Epithelial cell of prostate (primary cell): ENCODE measurements at places on chromosomes 3 and 15.

GRCh38 chr3:124553178-124553577, 177.1 kb upstream of the UMPS start:
- no peak for DNase-seq

GRCh38 chr3:107643038-107643883, 120.5 kb downstream of the BBX start:
- DNase-seq = no peak

DNA sequence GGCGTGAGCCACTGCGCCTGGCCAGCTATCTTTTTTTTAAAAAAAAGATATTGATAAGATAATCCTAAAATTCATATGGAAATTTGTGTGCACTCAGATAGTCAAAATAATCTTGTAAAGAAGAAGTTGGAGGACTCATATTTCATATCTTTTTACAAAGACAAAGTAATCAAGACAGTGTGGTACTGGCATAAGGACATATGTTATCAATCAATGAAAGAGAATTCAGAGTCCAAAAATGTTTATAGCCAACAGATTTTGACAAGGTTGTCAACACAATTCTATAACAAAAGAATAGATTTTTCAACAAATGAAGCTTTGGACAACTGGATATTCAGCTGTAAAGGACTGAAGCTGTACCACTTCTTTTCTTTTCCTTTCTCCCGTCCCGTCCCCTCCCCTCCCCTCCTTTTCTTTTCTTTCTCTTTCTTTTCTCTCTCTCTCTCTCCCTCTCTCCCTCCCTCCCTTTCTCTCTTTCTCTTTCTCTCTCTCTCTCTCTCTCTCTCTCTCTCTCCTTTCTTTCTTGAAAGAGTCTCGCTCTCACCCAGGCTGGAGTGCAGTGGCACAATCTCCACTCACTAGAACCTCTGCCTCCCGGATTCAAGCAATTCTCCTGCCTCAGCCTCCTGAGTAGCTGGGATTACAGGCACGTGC, 126.8 kb downstream of the GSK3B start:
- DNase-seq = no peak

- no peak for DNase-seq
Observed at GRCh38 chr3:147187687-147188086, 218.7 kb downstream of the ZIC4 start.

- no peak for DNase-seq
Observed at GRCh38 chr3:46717447-46718231, at the start of gene PRSS50. Gene PRSS50, minus strand, starts transcription at chr3:46717869. Its CDS starts 45 bp downstream, at chr3:46717824.

- DNase-seq = no peak
Observed at GRCh38 chr3:55124371-55124770, 196.5 kb upstream of the LRTM1 start.

DNA sequence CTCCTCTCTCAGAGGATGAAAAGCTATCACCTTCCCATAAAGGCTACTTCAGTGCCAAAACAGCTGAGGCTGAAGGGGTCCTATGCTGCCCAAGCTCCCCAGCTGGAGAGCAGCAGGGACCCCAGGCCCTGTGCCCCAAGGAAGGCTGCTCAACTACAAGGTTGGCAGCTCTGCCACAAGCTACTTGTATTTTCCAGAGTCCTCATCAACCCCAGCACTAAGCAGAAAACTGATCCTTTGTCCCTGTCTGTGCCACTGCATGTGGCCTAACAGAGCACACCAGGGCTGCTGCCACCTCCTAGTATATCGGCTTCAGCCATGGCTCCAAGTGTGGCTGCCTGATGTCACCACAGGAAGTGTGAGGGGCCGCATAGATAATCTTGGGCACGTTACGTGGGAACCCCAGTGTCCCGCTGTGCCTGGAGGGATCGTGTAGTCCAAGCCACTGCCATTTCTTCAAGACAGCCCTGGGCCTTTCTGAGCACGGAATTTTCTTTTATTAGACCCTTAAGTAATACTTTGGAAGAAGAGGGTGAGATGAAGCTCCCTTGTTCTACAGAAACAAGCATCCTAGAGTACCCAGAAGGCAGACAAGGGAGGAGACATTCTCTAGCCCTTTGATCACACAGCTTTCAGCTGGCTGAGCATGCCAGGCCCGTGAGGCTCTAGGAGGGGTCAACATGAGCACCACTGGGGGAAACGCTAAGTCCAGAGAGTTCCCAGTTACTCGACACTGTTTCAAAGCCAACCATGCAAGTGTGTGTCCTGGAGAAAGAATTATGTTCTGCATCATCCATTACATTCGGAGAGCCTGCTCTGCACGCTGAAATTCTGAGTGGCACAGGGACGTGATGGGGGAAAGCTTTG, 60.7 kb downstream of the CAPN7 start:
- DNase-seq = no peak

- DNase-seq = no peak
Observed at GRCh38 chr15:95429345-95429744, 901.2 kb upstream of the NR2F2 start.

- no peak for DNase-seq
Observed at GRCh38 chr3:72279631-72280041, 494.7 kb upstream of the PROK2 start.

DNA sequence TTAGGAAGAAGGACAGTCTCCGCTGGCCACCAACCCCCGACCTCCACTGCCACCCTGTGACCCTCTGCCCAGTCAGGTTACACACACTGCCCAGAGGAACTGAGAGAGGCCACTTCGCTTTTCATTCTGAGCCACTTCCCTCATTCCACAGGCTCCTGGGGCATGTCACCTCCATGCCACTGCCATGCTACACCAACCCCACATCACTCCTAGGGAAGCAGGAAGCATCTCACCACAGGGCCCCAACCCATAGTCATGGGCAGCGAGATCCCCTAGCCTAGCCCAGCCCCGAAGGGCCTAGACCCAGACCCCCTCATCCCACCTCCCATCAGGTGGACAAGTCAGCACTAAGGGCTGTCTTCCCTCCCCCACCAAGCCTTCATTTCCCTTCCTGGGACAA, 1.4 kb downstream of the PLCB2 start:
- DNase-seq = no peak

- no peak for DNase-seq
Observed at GRCh38 chr3:34650131-34650530, 851.7 kb downstream of the PDCD6IP start.

DNA sequence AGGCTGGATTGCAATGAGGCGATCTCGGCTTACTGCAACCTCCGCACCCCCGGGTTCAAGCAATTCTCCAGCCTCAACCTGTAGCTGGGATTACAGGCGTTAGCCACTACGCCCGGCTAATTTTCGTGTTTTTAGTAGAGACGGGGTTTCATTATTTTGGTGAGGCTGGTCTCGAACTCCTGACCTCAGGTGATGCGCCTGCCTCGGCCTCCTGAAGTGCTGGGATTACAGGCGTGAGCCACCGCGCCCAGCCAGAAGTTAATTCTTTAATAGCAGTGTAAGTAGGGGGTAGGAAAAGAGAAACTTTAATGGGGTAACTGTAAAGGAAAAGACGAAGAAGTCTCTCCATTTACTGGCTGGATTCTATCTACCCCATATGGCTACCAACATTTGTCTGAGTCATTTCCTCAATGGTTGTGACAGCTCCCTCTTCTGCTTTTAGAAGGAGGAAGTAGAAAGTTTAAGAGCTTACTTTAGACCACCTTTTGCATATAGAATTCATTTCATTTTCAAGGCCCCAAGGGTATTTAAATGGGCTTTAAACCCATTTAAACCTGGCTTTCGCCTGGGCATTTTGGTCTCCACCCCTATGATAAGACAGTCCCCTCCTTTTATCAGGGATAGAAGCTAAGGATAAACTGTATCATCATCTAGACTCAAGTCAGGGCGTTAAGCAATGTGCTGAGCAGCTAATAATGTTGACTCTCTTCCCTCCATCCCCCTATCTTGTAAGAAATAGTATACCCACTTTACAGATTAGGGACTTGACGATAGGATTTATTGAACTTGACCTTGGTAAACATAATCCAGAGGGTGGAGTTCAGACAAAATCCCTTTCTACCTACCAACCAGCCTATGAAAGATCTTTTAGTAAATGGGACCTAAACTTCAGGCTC, 1.1 kb upstream of the CDV3 start:
- no peak for DNase-seq

DNA sequence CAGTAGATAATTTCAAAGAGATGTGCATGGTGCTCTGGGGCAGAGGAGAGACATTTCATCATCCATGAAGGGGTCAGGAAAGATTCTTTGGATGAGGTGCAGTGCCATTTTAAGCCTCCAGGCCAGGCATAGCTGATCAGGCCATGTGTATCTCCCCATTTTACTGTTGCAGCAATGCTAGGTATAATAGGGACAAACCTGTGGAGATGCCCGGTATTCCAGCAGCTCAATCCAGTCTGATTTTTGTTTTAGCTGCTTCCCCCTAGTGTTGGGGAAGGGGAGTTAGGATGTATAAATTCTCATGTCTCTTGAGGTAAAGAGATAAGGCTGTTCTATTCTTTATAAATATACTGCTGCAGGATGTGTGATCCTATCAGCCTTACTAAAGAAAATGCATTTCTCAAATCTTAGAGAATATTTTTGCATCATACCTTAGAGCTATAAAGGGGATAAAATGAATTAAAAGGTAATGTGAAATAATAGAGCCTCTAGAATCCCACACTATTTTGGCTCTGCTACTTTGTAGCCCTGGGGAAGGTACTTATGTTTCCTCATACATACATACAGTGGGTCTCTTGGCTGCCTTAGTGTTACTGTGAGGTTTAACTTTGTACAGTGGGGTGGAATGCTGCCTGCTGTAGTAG, 5.2 kb downstream of the CDV3 start:
- no peak for DNase-seq

- DNase-seq = no peak
Observed at GRCh38 chr3:46849686-46850467, 13.4 kb downstream of the MYL3 start.

DNA sequence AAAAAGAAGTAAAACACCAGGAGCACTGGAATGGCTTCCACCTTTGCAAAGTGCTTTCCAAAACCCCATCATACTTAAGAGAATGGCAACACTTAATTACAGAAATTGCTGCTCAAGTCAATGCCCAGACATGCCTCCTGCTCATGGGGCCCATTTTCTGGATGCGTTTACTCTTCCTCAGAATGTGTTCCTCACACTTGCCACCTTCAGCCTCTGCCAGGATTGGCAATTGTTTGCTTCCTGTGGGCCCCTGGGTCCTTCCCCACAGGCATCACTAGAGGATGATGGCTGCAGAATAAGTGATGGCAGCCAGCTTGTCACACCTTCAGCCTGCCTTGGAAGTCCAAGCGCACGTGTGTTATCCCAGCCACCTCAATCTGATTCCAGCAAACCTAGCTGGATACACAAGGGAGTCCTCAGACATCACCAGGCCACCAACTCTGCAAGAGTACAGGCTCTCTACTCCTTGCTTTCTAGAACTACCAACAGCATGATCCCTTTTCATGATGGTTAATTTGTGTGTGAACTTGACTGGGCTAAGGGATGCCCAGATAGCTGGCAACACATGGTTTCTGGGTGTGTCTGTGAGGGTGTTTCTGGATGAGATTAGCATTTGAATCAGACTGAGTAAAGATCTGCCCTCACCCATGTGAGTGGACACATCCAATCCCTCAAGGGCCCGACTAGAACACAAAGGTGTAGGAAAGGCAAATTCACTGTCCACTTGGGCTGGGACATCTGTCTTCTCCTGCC, 4.9 kb upstream of the NUP210 start:
- DNase-seq = no peak

GRCh38 chr3:17749281-17749680, 6.8 kb upstream of the TBC1D5 start:
- no peak for DNase-seq

DNA sequence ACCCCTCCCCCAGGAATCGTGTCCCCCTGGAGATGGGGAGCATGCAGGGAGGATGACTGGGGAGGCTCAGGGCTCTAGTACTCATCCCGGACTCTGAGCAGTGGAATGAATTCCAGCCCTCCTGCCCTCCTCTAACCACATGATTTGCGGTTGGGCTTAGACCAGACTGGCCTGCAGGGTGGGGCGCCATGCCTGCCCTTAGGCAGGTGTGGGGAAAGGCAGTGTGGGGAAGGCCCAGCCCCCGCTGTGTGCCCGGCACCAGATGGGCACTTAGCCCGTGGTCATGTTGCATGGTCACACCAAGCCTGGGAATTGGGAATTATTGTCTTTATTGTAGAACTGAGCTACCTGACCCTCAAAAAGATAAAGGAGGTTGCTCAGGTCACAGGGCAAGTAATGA, 283.8 kb downstream of the TLE3 start:
- DNase-seq = no peak

DNA sequence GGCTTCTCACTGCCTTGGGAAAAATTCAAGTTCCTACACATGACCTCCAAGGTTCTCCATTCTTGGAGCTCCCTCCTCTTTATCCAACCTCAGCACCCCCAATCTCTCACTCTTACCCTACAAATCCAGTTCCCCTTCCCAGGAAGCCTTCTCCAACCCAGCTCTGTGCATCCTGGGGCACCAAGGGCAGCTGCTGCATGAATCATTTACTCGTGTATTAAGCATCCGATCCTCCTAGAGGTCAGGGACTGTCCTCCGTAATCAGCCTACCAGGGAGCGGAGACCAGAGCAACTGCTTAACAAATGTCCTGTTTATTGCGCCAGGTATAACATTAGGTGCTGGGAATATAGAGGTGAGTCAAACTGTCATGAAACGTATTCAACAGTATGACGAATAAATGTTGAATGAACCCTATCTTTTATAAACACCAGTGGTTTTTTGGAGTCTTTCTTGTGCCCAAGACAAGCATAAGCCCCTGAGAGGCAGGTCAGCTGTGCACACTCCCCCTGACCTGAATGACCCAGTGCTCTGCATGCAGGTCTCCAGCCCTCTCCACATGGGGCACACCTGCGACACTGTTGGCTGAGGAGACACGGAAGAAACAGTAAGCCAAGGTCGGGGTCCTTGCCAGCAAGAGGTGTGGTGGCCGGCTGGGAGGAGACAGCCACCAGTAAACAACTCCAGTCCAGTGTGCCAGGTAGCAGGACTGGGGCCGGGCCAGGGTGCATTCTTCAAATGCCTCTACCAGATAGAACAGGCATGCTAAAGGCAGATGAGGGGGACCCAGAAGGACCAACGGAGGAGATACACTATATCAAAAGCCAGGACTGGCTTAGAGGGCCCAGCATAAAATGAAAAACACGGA, 27.6 kb downstream of the ANP32A start:
- no peak for DNase-seq

- DNase-seq = no peak
Observed at GRCh38 chr3:87084868-87085267, 93.9 kb upstream of the VGLL3 start.

- DNase-seq = no peak
Observed at GRCh38 chr3:127214975-127215374, 22.0 kb downstream of the PRR23E start.

GRCh38 chr15:67803299-67803698, 22.0 kb upstream of the SKOR1 start:
- no peak for DNase-seq

DNA sequence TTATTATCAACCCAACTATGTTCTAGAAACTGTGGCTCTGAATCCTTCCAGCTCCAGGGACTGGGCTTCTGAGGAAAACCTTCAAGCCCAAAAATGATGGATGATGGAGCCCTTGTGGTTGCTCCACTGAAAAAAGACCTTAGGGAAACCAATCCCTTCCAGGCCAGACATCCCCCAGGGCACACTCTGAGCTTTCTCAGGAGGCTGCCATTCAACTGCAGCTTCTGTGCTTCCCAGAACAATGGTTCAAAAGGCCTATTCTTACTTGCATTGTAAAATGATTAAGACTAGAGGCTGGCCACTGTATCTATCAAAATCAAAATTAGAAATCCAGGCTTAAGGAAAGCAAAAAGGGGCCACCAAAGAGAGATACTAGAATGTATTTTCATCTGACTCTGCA, 27.3 kb downstream of the EID1 start:
- DNase-seq = no peak
